ENCODE measurements at places on chromosomes 5 and 9.

GRCh38 chr9:91734371-91734981 lies 215.6 kb downstream of the ROR2 start:
- peak; percentile 67 for DNase-seq

GRCh38 chr5:148884339-148885020 lies 58.1 kb downstream of the ADRB2 start:
- DNase-seq: no peak

DNA sequence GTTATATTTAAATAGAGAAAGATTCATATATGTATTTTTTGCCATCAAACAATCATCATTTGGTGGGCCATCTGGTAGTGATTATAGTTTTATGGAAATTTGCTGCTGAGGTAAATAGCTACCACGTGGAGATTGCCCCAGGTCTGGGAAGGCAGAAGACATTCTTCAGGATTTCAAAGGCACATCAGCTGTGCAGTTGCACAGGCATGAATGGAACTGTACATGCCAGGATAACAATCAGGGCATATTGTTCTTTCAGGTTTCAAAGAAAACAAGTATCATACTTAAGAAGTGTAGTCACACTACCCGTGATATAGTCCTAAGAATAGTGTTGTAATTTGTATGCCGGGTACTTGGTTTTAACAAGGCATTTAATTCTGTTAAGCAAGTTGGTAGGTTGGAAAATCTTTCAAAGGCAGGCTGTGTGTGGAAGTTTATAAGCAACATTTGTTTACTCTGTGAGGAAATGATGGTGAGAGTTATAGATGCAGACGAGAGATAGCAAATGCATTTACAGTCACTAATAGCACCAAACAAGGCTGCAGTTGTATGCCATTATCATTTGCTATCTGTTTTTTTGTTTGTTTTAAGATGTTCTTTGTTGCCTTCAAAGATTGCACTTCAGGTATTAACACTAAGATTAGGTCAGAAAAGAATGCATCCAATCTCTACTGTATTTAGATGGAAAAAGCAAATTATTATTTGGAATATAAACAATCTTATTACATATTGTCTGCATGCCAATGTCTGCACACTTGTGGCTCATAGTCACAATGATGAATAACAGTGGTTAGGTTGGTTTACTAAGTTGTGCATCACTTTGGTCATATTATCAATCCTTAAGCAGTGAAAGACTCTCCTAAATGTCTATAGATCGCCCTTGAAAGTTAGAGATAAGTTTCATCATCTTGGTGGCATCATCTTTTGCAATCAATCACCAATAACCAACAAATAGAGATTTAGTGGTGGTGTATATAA lies 55.3 kb downstream of the RPS23 start:
- no peak for DNase-seq

GRCh38 chr5:53782620-53783019 lies 222.2 kb downstream of the NDUFS4 start:
- no peak for DNase-seq

DNA sequence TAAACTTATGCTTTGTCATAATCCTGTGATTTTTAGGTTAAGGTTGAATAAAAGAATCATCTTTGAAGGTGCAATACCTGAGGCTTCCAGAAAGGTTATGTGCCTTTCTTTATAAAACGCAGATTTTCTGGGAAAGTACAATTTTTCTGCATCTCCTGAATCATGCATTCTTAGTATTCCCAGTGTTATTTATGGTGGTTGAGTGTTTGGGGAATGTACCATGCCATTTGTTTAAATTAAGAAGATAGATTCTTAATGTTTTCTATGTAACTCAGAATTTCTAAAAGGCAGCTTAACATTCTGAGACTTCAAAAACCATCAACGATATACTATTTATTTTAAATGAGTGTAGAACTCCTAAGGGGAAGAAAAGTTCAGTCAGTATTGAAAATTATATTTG lies 108.1 kb upstream of the FBN2 start:
- DNase-seq: no peak

GRCh38 chr5:10577371-10578292 lies 13.8 kb downstream of the ANKRD33B start:
- DNase-seq: no peak

DNA sequence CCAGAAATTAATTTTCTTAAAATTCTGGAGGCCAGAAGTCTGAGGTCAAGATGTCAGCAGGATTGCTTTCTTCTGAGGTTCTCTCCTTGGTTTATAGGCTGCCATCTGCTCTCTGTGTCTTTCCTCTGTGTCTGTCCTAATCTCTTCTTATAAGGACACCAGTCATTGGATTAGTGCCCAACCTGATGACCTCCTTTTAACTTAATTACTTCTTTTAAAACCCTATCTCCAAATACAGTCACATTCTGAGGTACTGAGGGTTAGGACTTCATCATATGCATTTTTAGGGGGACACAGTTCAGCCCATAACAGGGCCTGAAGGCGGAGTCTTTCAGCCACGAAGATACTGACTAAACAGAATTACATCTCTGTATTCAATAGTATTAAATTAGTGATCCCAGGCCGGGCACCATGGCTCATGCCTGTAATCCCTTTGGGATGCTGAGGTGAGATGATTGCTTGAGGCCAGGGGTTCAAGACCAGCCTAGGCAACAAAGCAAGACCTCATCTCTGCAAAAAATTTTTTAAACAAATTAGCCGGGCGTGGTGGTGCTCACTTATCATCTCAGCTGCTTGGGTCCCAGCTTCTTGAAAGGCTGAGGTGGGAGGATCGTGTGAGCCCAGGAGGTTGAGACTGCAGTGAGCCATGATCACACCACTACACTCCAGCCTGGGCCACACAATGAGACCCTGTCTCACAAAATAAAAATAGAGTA lies 5.9 kb upstream of the RPS6 start:
- no peak for DNase-seq

- no peak for DNase-seq
These were observed 25.7 kb upstream of the RFK start for GRCh38 chr9:76419782-76420380.

DNA sequence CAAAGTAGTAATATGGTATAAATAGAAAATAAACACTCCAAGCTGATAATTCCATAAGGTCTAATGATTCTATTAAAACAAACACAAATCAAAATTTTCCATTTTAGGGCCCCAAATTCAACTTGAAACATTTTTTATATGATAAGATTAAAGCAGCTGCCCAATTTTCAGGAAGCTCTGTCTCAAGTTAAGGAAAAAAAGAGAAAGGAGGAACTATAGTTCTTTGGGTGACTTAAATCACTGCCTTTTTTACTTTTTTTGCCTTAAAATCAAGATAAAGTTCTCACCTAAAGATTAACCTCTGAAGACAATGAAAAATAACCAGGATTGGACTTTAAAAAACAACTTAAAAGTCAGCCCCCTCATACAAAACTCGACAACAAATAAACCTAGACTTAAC lies 76.0 kb upstream of the IFNE start:
- no peak for DNase-seq

DNA sequence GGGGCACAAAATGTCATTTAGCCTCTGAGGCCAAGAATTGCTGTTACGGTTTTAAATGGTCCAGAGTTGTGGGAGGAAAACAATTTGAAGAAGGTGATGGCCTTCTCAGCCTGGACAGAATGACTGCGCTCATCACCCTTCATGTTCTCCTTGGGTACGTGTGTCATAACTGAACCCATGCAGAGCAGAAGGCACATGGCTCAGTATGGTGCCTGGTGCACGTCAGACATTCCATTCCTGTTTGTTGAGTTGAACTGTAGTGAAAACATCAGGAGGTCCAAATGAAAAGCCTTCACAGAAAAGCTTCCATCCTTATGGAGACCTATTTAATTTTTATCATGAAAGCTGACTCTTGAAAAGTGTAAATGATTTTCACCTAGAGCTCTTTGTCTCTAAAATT lies 133.2 kb downstream of the CFAP90 start:
- DNase-seq: no peak

GRCh38 chr5:65808251-65808741 lies 86.3 kb downstream of the NLN start:
- DNase-seq: no peak

GRCh38 chr9:26331223-26331622 lies 561.4 kb downstream of the CAAP1 start:
- DNase-seq: no peak

- no peak for DNase-seq
These were observed 215.1 kb upstream of the DAPK1 start for GRCh38 chr9:87282538-87282937.

DNA sequence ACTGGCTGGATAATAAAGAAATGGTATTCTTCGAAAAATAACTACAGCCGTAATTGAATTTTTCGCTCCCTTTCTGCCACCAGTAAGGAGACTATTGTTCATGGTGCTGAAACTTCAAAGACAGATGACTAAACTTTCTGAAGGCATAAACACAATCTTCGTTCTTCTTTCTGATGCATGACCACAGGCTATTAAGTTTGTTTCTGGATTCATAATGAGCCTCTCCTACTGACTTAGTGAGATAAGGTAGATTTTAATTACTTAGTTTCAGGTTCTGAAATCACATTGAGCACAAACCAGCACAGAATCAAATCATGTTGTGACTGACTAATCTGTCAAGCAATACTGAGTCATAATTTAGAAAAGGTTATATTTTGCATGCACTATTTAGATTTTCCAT lies 441.8 kb upstream of the CCNG1 start:
- DNase-seq: no peak

DNA sequence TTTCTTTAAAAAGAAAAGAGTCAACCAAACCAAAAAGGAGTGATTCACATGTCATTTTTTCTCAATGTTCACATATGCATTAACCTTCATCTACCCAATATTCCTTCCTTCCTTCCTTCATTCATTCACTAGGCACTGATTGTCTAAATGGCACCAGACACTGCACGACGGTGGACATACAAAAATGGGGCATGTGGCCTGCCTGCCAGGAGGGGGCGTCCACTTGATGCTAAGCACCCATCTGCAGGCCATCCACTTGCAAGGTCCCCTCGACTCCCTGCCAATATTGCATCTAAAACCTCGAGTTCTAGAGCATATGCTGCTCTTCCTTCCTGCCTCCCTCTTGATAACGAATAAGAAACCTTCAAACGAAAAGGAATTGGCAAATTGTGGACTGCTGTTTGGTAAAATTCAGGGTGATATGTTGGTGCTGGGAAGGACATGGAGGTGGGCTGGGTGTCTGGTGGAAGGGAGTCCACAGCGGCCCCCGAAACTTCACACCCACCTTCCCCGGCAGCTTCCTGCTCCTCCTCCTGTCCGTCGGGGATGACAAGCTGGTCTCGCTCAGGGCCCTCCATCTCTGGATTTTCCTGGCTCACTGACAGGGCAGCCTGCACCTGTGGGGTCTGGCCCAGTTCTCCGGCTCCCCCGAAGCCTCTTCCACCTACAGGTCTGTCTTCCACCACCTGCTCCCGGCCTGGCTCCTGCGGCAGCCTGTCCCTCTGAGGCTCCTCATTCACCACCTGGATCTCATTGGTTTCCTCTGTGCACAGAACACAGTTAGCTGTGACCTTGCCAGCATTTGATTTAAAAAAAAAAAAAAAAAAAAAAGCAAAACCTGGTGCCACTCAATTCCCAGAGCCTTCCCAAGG lies 64.3 kb downstream of the GOLM1 start:
- DNase-seq: no peak

- no peak for DNase-seq
These were observed 376.7 kb downstream of the DNAH5 start for GRCh38 chr5:13567819-13568218.

DNA sequence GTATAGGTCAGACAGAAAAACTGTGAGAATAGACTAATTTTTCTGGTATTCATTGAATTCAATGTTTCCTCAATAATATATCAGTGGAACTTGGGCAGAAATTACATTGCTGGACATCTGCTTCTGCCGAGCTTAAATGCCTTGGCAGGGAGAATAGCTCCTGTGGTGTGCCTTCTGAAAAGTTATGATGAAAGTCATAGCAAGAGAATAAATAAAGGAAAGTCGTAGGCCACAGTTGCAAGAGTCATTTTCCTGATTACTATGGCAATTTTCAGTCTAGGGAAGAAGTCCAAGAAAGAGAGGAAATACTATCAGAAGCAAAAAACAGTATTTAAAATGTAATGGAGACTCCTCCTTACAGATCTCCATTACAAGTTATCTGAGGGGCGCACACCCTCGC lies 1596.1 kb upstream of the WWC1 start:
- no peak for DNase-seq

DNA sequence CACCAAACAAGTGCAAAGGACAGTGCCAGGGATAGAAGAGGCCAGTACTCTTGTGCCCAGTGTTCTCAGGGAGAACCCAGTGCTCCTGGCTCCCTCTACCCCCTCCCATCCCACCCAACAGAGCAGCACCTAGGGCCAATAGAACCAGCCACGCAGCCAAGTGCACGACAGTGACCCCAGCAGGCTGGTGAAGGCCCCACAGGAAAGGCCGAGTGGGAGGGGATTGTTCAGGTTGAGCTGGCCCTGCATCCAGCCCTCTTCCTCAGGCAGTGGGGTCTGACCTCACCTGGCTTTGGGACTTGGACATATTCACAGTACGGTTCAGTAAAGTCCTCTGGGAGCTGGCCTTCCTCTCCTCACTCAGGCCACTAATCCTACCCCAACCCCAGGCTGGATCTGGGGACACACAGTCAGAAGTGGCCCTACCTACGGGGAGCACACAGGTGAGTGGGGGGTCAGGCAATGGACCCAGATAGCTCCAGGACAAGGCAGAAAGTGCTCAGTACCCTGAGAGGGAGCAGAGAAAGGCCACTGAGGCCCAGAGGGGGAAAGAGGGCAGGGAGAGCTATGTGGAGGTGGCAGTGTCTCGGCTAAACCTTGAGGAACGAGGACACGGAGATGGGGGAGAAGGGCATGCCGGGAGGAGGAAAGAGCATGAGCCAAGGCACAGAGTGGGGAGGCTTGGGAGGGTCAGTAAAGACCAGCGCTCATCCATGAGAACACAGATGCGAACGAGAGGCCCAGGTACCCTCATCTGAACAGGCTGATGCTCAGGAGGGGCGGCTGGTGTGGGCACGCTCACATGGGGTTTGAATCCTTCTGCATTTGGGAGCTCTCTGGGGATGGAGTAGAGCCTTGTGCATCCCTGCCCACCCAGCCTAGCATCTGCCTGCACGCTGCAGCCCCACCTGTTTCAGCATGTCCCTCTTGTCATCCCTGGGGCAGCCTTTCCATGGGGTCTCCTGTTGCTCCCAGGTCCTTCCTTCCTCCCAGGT lies 25.6 kb downstream of the POLR1E start:
- DNase-seq: no peak

- DNase-seq: no peak
These were observed 34.3 kb downstream of the CENPP start for GRCh38 chr9:92360083-92360482.

GRCh38 chr5:36492984-36493654 lies 113.3 kb upstream of the SLC1A3 start:
- no peak for DNase-seq

GRCh38 chr5:158278216-158278925 lies 419.4 kb upstream of the CLINT1 start:
- no peak for DNase-seq

- no peak for DNase-seq
These were observed 15.7 kb downstream of the TPPP start for GRCh38 chr5:677131-678101.
